Activated B cell treated with CpG ODN at 0.5 μM for 24 hours (primary cell): ENCODE measurements at places on chromosomes 7 and 10. TPM values are rescaled to one million over a fixed set of nuclear protein-coding genes. Genes with fewer than 3 reads are reported as not detected.

ELN gene
- total RNA-seq: not detected in 2 replicates

CHST15 gene
- 12.1 and 13.8 TPM in 2 replicates for total RNA-seq

PITRM1 gene
- total RNA-seq: 59.6 and 60.7 TPM in 2 replicates

ZNF804B gene
- not detected in 2 replicates for total RNA-seq

SUN3 gene
- total RNA-seq: not detected in 2 replicates

HMX3 gene
- total RNA-seq: not detected in 2 replicates

GBX1 gene
- not detected in 2 replicates for total RNA-seq

RNF32 gene
- 1.0 and 2.9 TPM in 2 replicates for total RNA-seq

DNA sequence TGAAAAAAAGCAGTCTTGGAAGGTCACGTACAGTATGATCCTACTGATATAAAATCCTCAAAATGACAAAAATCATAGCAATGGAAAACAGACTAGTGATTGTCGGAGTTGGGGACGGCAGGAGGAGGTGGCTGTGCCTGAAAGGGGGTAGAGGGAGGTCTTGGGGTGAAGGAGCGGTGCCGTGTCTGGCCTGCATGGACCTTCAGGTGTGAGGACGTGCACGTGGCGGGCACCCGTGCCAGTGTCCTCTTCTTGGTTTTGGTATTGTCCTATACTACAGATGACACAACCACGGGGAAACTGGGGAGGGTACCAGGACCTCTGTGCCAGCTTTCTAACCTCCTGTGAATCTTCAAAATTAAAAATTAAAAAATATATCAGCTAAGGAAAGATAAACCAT lies 73.0 kb downstream of the COBL start:
- no peak overlapping the region for H3K27ac ChIP-seq
- no peaks in the 10 kb centered on the region for H3K4me1 ChIP-seq
- H3K27me3 ChIP-seq: no peaks in the 10 kb centered on the region
- H3K36me3 ChIP-seq: no peaks in the 10 kb centered on the region

DNA sequence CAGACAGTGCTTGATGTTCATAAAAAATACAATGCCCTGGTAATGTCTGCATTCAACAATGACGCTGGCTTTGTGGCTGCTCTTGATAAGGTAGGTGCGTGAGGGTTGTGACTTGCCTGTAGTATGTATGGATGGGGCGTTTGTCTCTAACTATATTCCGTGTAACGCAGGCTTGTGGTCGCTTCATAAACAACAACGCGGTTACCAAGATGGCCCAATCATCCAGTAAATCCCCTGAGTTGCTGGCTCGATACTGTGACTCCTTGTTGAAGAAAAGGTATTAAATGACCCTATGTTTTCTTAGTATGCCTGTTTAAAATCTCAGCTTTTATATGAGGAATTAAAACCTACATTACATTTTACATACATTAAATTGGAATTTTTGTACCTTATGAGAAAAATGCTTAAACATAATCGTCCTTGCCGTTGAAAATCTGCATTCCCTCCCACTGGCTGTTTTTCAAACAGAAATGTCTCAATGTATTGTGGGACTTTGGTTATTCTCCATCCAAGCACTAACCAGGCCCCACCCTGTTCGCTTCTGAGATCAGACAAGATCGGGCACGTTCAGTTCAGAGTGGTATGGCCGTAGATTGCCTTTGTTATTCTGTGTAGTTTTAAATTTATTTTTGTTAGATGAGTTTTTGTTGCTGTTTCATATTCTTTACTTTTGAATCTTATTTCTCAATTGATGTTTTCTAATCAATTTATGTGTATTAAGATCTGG lies 85.3 kb downstream of the CUL1 start:
- H3K27me3 ChIP-seq: no peaks in the 10 kb centered on the region
- no peak overlapping the region for H3K4me3 ChIP-seq
- no peak overlapping the region for H3K27ac ChIP-seq
- H3K36me3 ChIP-seq: peaks cover 83% of the 10 kb centered on the region
- DNase-seq: no peak

DNA sequence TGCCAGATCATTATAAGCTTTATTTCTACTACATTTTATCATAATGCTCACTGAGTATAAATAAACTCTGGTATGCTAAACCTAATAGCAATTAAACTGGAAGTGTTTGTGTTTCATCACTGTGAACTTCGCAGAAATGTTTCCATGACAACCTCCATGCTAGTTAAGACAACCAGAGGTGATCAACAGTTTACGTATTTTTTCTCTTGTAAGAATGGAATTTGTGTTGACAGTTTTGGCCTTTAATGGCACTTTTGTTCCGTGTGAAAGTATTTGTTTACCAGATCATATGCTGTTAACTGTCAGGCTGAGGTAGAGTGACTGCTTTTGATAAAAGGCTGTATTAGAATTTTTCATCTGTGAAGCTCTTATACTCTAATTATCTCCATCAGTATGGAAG lies 212.1 kb upstream of the PPP1R3A start:
- H3K36me3 ChIP-seq: no peaks in the 10 kb centered on the region
- H3K27me3 ChIP-seq: peaks cover 3% of the 10 kb centered on the region
- no peak for DNase-seq
- H3K27ac ChIP-seq: no peak overlapping the region
- no peaks in the 10 kb centered on the region for H3K4me1 ChIP-seq
- H3K4me3 ChIP-seq: no peak overlapping the region

DNA sequence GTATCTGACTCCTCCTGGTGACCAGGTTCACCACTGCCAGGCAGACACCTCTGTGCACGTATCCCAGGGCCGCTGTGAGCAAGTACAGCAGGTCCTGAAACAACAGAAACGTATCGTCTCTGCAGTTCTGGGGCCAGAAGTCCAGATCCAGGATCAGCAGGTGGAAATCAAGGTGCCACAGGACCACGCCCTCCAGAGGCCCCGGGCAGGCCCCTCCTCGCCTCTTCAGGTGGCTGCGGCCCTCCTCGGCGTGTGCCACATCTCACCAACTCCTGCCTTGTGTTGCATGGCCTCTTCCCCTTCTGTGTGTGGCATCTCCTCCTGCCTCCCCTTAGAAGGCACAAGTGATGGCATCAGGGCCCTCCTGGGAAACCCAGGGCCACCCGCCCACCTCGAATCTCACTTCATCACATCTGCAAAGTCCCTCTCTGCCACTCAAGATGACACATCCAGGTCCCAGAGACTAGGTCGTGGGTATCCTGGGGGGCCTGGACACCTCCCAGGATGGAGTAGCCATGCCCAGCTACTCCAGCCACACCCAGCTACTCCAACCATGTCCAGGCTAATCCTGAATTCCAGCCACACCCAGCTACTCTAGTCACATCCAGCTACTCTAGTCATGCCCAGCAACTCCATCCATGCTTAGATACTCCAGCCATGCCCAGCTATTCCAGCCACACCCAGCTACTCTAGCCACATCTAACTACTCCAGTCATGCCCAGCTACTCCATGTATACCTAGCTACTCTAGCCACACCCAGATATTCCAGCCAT lies 52.6 kb upstream of the DNAAF5 start:
- no peaks in the 10 kb centered on the region for H3K4me1 ChIP-seq
- H3K27ac ChIP-seq: no peak overlapping the region
- peaks cover 29% of the 10 kb centered on the region for H3K36me3 ChIP-seq
- no peak overlapping the region for H3K4me3 ChIP-seq
- no peaks in the 10 kb centered on the region for H3K27me3 ChIP-seq

- H3K36me3 ChIP-seq: peaks cover 32% of the 10 kb centered on the region
- H3K4me1 ChIP-seq: peaks cover 57% of the 10 kb centered on the region
- peak; percentile 50 for DNase-seq
- H3K4me3 ChIP-seq: peak overlapping the region; percentile 92
- H3K27me3 ChIP-seq: no peaks in the 10 kb centered on the region
These were observed 739 bp downstream of the CASP7 start for GRCh38 chr10:113680190-113681111.

DNA sequence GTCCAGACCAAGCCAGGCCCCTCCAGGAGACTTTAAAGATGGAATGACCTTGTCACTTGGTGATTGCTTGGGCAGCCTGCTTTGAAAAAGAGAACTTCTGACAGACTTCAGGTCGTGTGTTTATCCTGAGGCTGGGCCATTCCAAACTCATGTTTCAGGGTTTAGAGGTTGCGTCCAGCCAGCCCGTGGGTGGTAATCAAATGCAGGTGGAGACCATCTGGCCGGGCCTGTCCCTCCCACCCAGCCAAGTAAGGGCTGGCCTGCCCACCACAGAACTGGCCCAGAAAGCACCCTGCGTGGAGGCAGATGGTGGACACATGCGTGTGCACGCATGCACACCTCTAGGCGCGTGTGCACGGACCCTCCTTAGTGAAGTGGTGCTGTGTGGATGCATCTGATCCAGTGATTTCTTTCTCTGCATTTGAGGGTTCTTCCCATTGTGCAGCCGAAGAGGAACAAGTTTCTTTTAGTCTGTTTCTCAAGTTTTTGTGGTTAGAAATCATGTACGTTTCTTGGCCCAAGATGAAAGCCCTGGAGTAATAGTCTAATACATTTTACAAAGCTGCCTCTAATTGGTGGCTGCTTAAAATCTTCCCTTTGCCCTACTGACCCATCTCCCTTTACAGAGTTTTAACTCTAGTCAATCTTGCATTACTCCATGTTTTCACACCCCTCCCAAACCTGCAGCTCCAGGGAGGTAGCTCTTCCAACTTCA lies 43.0 kb downstream of the SUFU start:
- H3K4me1 ChIP-seq: peaks cover 7% of the 10 kb centered on the region
- H3K36me3 ChIP-seq: peaks cover 15% of the 10 kb centered on the region
- no peaks in the 10 kb centered on the region for H3K27me3 ChIP-seq
- H3K4me3 ChIP-seq: no peak overlapping the region

DNA sequence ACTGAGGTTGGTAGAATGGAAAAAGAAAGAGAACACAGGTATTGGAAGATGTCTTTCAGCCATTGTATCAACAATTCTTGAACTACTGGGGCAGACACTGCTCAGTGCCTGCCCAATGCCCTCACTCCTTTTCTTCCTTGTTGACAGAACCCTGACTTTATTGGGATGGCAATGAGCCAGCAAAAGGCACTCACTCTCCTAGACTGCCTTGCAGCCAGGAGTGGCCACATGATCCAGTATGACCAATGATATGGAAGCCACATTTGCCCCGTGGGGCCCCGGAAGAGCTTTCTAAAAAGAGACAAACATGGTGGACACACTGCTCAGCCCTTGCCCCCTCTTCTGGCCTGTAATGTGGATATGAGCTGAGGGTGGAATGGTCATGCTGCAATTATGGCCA lies 88.6 kb upstream of the ZNF716 start:
- H3K27me3 ChIP-seq: no peaks in the 10 kb centered on the region
- no peak for DNase-seq
- no peaks in the 10 kb centered on the region for H3K36me3 ChIP-seq
- no peaks in the 10 kb centered on the region for H3K4me1 ChIP-seq

DNA sequence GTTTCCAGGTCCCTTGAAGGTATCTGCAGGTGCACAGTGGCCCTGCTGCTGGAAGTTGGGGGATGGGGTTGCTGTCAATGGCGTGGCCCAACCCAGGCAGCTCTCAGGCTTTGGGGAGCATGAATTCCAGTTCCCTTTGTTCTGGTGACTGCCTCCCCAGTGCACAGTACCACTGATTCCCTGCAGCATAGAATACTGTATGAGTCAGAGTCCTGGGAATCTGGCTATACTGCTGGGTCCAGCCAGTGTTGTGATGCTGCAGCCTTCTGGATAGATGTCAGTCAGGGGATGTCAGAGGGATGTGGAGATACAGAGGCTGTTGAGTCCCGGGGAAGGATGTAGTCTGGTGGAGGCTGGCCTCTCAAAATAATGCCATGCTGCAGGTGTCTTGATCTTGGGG lies 99.3 kb downstream of the LANCL2 start:
- H3K4me3 ChIP-seq: no peak overlapping the region
- peaks cover 7% of the 10 kb centered on the region for H3K4me1 ChIP-seq
- no peak for DNase-seq
- H3K36me3 ChIP-seq: peaks cover 76% of the 10 kb centered on the region
- H3K27me3 ChIP-seq: no peaks in the 10 kb centered on the region
- H3K27ac ChIP-seq: no peak overlapping the region

- no peak overlapping the region for H3K4me3 ChIP-seq
- H3K36me3 ChIP-seq: no peaks in the 10 kb centered on the region
- DNase-seq: no peak
- no peaks in the 10 kb centered on the region for H3K27me3 ChIP-seq
- H3K4me1 ChIP-seq: no peaks in the 10 kb centered on the region
These were observed 40.4 kb upstream of the SCIN start for GRCh38 chr7:12529971-12530710.

DNA sequence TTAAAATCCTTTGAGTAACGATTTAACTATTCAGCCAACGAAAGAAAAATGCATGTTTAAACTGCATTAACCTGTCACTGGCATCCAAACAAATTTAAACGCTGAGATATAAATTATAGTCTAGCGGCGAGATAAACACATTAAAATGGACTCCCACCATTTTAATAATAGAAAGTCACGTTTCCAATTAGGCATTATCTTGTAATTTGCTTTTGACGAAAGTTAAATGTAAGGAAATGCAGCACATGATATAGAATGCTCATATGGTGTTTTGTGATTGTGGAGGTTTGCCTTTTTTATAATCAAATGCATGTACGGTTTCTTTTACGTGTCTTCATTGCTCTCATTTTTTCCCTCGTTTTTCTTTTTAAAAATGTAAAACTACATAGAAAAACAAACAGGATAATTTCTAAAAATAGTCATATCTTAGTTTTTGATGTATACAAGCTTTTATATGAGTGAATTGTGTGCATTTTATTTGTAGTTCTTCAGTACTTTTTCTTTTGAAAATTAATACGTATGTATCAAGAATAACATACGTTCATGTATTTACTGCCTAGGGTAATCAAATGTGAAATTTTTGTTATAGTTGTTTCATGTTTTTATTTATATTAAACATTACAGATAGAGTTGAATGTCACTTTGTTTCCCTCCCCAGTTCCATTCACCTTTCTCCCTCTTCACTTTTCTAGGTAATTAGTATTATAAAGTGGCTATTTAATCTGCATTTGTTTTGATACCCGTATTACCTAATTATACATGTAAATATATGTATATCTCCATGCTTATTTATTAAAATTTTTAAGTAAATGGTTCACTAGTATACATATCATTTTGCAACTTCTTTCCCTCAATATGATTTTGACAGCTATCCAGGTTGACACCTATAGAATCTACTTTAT lies 1.1 kb upstream of the KLF14 start:
- peak overlapping the region; percentile 69 for H3K27ac ChIP-seq
- H3K4me3 ChIP-seq: peak overlapping the region; percentile 86
- DNase-seq: no peak
- no peaks in the 10 kb centered on the region for H3K36me3 ChIP-seq
- peaks cover 7% of the 10 kb centered on the region for H3K4me1 ChIP-seq

DNA sequence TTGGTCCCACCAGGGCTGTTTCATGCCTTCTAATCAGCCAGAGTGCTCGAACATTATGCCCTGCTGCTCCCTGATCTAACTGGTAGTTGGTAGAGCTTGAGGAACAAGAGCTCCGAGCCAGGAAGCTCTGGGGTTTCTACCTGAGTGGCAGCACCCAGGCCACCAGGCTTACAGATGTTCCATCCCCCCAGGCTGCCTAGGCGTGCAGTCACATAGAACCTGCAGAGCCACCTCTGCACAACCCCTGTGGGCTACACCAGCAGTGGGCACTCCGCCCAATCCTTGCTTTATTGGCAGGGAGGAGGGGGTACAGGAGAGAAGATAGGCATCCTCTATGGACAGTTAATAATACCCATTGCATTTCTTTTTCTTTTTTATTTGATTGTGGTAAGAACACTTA lies 21.8 kb downstream of the MAP3K8 start:
- H3K36me3 ChIP-seq: peaks cover 83% of the 10 kb centered on the region
- peak overlapping the region; percentile 53 for H3K4me3 ChIP-seq
- H3K27me3 ChIP-seq: no peaks in the 10 kb centered on the region
- no peak for DNase-seq
- H3K4me1 ChIP-seq: peaks cover 46% of the 10 kb centered on the region
